ENCODE measurements at places on chromosomes 12 and 14.

DNA sequence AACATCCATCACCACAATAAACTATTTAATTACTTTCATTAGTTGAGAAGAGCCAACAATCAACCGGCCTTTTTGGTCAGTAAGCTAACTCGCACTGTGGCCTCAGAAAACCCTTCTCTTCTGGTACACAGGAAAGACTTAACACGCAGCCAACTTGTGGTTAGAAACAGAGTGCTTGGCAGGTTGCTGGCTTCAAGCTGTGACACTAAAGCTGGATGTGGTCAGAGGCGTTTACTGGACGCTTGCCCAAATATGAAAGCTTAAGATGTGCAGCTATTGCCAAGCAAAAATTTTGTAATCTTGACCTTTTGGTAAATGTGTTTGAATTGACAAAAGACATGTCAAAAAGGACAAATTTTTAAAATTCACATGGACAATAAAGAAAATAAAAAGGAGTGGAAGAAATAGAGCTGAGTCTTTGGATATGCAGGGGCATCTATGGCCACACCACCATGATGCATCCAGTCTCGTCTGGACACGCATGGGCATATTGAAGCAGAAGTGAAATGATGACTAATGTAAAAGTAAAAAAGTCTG lies 2.6 kb upstream of the KLRK1 start:
- DNase-seq, result peak; percentile 51

DNA sequence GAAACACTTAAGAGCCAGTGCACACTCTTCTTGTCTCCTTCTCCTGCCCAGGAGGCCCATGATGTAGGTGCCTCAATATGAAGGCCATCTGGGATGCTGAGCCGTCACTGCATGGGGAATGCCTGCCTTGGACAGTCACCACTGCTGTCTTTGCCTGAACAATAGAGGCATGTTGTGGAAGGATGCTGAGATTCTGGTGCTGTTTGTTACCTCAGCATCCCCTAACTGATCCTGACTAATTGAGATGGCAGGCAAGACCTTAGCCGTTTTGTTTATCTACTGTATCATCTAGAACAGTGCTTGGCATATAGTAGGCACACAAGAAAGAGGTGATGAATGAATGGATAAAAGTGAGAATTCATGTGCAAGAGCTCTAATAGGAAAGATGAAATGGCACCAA lies 253.5 kb downstream of the GLT1D1 start:
- DNase-seq, result no peak

GRCh38 chr14:96177766-96178375 lies 26.8 kb upstream of the BDKRB2 start:
- no peak for DNase-seq

- DNase-seq, result no peak
Observed at GRCh38 chr14:39265806-39266524, 32.2 kb downstream of the MIA2 start.

DNA sequence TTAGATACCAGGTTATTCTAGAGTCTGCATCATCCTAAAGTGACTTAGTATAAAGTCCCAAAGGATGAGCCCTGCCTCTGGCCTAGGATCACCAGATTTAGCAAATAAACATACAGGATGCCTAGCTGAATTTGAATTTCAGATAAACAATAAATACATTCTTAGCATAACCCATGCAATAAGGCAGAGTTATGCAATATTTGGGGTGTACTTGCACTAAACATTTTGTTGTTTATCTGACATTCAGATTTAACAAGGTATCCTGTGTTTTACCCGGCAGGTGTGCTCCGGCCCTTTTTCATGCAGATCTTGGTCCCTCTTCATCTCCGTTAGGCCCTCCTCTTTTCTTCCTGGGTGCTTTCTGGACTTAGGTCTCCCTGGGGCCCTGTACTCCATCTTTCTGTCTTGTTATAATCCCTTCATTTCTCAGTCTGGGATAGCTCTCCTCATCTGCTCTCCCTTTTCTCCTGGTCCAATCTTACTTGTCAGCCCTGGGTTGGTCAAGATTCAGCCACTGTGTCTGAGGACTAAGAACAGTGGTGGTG lies 18.1 kb upstream of the SMOC1 start:
- DNase-seq, result no peak

- no peak for DNase-seq
Observed at GRCh38 chr14:79712302-79712950, 498.9 kb downstream of the DIO2 start.

GRCh38 chr12:132367071-132367851 lies 37.9 kb upstream of the GALNT9 start:
- DNase-seq, result no peak

DNA sequence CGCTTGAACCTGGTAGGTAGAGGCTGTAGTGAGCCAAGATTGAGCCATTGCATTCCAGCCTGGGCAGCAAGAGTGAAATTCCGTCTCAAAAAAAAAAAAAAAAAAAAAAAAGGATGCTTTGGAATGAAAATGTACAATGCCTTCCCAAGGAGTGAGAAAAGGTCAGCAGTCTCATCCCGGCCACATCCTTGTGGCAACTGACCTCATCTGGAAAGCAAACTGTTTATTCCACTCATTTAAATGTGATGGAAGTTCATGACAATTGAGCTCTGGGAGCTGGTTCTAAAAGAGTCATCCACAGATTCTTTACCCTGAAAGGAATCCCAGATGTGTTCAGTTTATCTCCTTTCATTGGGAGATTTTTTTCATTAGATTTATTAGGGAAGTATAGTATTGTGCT lies 19.4 kb upstream of the LIMA1 start:
- DNase-seq, result peak; percentile 71

DNA sequence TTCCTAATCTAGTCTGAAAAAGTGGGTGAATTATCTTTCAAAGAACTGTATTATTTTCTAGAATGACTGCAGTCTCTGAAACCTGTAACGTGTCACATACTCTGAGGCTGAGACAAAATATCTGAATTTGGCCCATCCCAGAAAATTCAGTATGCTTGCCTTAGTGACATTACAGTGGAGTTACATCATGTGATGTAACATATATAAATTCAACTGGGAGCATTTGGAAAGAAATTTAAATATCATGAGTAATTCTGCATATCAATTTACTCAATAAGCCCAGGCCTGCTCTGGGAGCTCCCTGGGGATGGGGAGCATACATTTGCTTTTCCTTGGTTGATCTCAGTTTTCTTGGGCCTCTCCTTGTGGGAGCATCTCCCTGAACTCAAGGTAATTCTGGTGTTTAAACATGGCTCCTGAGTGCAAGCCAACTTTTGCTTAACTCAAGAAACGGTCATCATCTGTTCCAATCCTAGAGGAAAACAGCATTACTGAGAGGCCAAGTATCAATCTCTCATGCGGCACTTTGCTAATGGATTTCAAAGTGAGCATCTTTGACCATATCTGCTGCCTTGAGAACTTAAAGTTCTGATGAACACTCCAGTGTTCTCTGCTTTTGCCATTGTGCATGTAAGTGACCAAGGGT lies 54.4 kb downstream of the AKAP6 start:
- no peak for DNase-seq

DNA sequence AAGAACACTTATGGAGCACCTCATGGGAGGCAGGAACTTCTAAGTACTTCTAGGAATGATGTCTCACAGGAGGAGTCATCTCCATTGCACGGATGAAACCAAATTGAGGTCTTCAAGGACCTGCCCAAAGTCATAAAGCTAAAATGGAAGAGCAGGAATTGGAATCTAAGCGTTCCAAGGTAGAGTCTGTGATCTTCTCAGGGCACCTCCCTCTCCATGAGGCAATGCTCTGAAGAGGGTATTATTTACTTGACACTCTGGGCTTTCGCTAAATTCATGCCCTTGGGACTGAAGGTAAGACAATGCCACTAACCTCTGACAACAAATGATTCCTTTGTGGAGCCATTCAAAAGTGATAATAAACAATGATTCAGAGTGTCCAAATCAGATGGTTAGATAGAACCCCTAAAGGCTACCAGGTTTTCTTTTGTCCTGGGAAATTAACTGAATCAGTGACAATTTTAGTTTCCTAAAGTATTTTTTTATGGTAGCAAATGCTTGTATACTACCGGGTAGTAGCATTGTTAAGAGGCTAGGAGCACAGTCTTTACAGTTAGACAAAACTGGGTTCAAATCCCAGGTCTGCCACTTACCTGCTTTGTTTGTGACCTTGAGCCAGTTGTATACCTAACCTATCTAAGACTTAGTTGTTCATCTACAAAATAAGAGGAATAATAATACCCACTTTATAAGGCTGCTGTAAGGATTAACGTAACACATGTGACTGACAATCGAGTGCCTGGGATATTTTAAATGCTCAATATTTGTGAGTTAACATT lies 12.3 kb downstream of the HMGA2 start:
- DNase-seq, result no peak

GRCh38 chr14:24806061-24806678 lies 172.2 kb upstream of the GZMB start:
- no peak for DNase-seq

- DNase-seq, result no peak
Observed at GRCh38 chr12:104796475-104796862, 161.6 kb downstream of the SLC41A2 start.

GRCh38 chr12:66903782-66904396 lies 225.0 kb upstream of the GRIP1 start:
- no peak for DNase-seq

DNA sequence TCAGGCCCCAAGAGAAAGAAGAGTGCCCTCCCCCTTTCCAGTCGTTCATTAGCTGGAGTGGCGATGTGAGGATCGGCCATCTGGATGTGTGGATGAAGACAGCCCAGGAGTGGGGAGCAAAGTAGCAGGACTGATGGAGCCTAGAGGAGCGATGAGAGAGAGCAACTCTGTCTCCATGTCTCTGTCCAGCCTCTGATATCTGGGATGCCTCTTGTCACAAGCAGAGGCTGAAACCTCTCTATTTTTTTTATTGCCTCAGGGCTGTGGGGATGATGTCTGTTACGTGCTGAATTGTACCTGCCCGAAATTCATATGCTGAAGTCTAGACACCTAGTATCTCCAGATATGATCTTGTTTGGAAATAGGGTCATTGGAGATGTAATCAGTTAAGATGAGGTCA lies 2.7 kb downstream of the SERPINA11 start:
- no peak for DNase-seq

DNA sequence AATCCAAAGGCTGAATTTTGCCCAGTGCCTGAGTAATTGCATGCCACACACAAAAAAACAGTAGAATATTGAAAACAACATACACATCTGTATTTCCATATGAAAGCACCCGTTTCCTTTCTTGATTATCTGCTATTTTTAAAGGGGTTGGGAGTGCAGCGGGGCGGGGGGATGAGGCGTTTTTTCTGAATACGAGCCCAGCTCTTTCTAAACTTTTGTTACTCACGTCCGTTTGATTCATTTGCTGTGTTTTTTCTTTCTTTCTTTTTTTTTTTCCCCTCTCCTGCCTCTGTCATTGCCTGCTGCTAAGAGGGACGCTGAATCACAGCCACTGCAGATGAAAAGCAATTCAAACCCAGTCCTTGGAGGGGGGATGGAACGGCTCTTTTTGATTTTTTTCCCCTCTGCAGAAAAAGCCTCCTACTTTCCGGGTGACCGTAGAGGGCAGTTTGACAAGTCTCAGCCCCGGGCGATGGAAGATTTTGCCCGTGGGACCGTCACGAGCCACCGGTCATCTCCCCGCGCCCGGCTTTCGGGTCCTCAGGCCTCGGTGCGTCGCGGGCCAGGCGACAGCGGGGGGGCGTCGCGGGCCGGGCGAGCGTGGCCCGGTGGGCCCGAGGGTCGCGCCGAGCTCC lies 572 bp upstream of the RASSF8 start:
- peak; percentile 49 for DNase-seq

GRCh38 chr14:95507701-95508103 lies 8.7 kb downstream of the SYNE3 start:
- no peak for DNase-seq

- no peak for DNase-seq
Observed at GRCh38 chr12:119262388-119262787, 72.1 kb upstream of the CCDC60 start.

DNA sequence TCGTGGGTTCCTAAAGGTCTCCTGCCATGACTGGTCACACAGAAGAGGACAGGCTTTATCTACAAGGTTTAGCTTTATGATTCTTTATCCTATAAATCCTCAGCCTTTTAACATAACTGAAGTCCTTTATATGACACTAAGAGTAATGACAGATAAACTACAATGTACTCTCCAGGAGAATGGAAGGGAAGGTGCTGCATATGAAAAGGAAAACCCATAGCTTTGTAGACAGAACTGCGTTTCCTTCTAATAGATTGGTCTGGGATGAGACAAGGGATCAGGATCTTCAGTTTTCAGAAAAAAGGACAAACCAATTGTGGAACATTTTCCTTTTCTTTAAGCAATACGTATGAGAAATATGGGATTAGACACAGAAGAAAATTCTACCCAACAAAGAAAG lies 201.1 kb upstream of the NPAS3 start:
- DNase-seq, result no peak

- no peak for DNase-seq
Observed at GRCh38 chr14:66992776-66993175, 196.5 kb upstream of the GARIN2 start.

Data from BJ (cell line).